ENCODE measurements at places on chromosomes 7 and 10. TPM values are rescaled to one million over a fixed set of nuclear protein-coding genes. Genes with fewer than 3 reads are reported as not detected.

GRCh38 chr10:60975716-60976115 is 31.7 kb upstream of the RHOBTB1 start:
- DNase-seq, result no peak

Gene AMZ1
- polyA plus RNA-seq, result not detected

GRCh38 chr10:93550606-93551005 is 15.9 kb upstream of the FFAR4 start:
- no peak for DNase-seq

- DNase-seq, result no peak
Measured at GRCh38 chr7:43495572-43495971, 87.3 kb upstream of the STK17A start.

Measured in CD4-positive, alpha-beta memory T cell (primary cell).